Daoy (cell line): ENCODE measurements at places on chromosomes 1 and 21. TPM values are rescaled to one million over a fixed set of nuclear protein-coding genes. Genes with fewer than 3 reads are reported as not detected.
A peak's percentile ranks its signal among the peaks of the same experiment; 100 is the strongest.

GRCh38 chr1:240693844-240694243 is 81.9 kb upstream of the GREM2 start:
- DNase-seq, result no peak

GRCh38 chr1:170567214-170567613 is 35.2 kb downstream of the GORAB start:
- no peak for DNase-seq

DNA sequence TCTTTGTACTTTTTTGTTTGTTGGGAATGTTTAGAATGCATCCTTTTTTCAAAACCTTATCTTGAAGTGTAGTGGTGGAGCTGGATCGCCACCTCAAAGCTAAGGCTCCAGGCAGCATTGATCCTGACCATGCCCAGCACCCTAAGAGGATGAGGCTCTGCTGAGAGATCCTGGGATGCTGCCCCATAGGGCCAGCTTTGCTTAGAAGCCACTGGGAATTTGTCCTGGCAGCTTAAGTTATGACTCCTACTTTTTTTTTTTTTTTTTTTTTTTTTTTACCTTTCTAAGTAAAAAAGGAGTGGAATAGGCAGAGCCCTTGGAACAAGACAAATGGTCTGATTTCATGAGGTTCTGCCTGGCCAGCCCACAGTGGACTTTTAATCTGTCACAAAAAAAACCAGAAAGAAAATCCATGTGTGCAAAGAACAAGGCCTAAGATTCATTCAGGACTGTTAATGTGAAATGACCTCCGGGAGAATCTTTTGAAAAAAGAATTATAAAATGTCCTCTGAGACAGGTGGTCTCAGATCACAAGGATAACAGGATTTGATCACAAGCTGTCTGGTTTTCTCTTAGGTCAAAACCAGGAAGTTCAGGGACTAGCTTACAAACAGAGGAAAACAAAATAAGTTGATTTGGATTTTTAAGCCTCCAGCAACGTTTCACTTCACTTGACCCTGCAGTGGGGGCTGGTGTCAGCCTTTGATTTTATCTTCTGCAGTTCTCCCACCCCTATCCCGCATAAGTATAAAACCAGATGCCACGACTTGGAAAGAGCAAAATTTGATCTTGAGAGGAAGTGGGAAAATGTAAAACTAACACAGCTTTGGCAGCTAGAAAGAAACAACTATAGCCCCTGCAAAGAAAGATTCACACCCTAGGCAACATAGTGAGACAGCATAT is 25.9 kb upstream of the RAP1A start:
- DNase-seq, result peak; percentile 27

GRCh38 chr1:238537641-238538040 is 646.9 kb upstream of the ZP4 start:
- DNase-seq, result no peak

DNA sequence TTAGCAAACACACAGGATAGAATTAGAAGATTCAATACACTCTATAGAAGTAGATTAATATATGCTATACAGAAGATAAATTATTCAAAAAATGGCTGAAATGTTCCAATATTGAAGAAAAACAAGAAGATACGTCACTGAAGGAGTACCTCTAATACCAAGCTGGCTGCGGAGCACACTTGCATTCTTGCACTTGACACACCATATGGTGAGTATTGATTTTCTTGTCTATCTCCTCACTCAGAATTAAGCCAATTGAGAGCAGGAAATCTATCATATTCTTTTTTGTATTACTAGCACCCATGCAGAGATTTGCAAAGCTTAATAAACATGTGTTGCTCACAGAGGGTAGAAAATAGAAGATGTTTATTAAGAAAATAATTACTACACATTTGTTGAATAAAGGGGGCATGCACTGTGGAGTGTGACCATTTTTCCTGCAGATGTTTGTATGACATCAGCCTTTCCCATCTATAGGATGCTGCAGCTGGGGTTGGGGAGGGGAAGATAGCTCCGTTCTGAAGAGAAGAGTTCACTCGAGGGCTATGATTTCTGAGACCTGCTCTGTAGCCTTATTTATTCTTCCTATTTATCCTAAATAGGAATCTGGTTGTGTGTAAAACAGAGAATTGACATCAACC is 318.1 kb downstream of the HHIPL2 start:
- no peak for DNase-seq

GRCh38 chr1:25856856-25857255 is 2.4 kb downstream of the AUNIP start:
- no peak for DNase-seq

GRCh38 chr1:40873863-40874472 is 11.8 kb upstream of the CITED4 start:
- no peak for DNase-seq

DNA sequence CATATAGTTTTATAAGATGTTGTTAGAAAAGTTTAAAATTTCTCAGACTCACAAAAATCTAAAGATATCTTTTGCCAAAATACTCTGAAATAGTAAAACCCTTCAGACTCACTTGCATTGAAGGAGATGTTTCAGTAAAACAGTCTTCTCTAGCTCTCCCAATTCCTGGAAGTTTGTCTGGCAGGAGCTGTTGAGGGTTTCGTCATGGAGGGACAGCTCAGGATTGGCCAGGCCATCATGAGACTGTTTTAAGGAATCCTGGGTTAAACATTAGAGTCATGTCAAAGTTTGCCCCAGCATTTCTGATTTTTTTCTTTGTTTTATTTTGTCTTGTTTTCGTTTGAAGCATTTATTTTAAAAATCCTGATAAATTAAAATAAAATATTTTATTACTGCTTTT is 293.8 kb upstream of the PBX1 start:
- DNase-seq, result no peak

- DNase-seq, result no peak
Observed at GRCh38 chr21:40886006-40886405, 39.0 kb upstream of the DSCAM start.

GRCh38 chr1:53638360-53639035 is 100.5 kb downstream of the GLIS1 start:
- DNase-seq, result no peak

DNA sequence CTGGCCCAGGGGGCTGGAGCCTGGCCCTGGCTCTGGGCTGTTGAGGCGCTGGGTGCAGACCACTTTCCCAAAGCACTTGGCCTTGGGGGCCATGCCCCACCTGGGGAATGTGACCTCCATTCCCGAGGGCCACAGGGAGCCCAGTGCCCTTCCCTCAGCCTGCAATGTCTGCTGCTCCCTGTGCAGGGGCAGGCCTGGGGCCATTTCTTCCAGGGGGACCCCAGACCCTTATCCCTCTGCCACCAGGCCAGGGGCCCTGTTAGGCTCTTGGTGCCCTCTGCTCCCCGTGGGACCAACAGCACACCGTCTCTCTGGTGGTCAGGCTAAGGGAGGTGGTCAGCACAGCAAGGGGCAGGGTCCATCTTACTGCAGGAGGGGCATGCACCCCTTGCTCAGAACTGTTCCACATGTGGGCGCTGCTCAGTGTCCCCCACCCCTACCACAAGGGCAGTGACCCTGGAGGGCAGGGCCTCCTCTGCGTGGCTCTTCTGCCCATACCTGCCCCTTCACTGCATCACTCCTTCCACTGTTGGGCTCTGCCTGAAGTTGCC is 1.1 kb upstream of the TMEM52 start:
- DNase-seq, result no peak

- peak; percentile 32 for DNase-seq
Observed at GRCh38 chr1:114956570-114956969, 73.1 kb upstream of the TSHB start.

DNA sequence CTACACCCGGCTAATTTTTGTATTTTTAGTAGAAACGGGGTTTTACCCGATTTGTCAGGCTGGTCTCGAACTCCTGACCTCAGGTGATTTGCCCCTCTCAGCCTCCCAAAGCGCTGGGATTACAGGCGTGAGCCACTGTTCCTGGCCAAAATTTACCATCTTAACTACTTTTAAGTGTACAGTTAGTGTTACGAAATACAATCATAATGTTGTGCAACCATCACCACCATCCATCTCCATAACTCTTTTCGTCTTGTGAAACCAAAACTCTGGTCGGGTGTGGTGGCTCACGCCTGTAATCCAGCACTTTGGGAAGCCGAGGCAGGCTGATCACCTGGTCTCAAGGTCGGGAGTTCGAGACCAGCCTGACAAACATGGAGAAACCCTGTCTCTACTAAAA is 14.1 kb upstream of the ZBTB40 start:
- DNase-seq, result no peak

GRCh38 chr1:15720861-15721260 is 15.2 kb upstream of the SLC25A34 start:
- DNase-seq, result no peak

GRCh38 chr1:212566522-212567479 is 41.8 kb upstream of the ATF3 start:
- DNase-seq, result peak; percentile 90

DNA sequence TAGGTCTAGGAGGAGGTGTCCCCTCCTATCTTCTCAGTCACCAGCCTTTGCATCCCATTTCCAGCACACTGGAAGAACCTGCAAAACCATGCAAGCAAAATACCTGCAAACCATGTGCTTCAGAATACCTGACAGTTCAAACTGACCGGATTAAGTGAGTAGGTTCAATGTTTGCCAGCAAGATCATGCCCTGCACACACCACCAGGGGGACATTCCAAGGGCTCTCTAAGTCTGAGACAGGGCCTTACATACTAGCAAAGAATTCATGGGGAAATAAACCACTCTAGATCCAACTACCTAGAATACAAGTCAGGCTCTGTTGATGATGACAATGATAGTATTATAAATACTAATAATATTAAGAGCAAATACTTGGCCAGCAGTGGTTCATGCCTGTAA is 27.6 kb downstream of the INPP5B start:
- no peak for DNase-seq

GRCh38 chr1:164637461-164638375 is 78.7 kb downstream of the PBX1 start:
- DNase-seq, result peak; percentile 67

The NECAP2 gene
- total RNA-seq, result 113 and 118 TPM in 2 replicates

The LCE3E gene
- total RNA-seq, result not detected in 2 replicates

The TMEM269 gene
- total RNA-seq, result 0.03 TPM in 1 of 2 replicates, not detected in the other

The CHODL gene
- 0.29 TPM in 1 of 2 replicates, not detected in the other for total RNA-seq

The HLX gene
- total RNA-seq, result 2.8 and 4.0 TPM in 2 replicates

The FAM72A gene
- total RNA-seq, result 11.4 and 20.7 TPM in 2 replicates

The IFNAR1 gene
- total RNA-seq, result 18.5 and 45.2 TPM in 2 replicates

The TSTD1 gene
- 0.17 TPM in 1 of 2 replicates, not detected in the other for total RNA-seq

The OLIG2 gene
- total RNA-seq, result 1.3 and 3.1 TPM in 2 replicates
